Nephron progenitor cell (in vitro differentiated cells): ENCODE measurements at places on chromosomes 1 and 21.

DNA sequence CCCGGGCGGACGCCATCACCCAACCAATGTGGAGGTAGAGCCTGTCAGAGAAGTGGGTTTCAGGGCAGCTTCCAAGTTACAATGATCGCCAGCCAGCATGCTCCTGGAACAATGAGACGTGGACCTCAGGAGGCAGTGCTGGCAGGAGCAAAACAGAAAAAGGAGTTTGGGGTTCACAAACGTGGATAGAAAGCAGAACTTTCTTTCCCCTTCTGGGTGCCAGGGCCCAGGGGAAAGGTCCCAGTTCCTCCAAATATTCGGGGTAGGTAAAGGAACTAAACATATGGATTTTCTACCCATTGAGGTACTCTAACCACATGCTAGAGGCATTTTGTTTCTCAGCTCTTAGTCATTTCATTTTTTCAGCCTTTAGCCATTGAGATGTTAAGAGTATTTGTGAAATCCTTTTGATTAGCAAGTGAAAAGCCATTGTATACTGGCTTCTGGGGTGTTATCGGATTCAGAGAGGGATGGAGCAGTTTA lies 488.4 kb upstream of the ADGRL2 start:
- no peak for DNase-seq

DNA sequence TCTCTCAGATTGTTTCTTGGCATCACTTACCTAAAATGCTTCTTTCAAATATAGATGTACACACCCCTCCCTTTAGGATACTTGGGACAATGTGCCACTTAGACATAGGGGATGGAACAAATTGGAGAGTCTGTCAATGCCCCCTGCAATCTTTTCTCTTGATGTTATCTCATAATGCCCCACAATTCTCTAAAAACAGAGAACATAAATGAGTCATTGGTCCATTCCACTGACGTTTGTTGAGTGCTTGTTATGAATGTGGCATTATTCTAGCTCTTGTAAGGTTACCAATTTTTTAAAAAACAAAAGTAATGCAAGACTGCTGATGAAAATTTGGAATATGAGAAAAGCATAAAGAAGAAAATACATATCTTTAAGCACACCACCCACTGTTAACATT lies 5.6 kb upstream of the SMIM11 start:
- DNase-seq, result no peak

DNA sequence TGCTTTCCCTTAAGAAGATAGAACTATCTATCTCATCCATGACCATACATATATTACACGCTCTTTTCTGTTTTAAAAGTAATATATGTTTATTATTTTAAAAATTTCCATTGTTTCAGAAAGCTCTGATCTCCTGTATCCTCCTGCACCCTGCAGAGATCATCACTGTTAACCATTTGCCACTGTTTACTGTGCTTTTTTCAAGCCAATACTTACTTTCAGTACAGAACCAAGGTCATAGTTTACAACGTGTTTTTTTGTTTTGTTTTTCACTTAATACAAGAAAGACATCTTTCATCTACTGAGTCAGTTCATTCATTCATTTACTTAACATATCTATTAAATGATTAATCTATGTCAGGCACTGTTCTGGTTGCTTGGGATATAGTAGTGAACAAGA lies 10.2 kb downstream of the SESN2 start:
- no peak for DNase-seq

DNA sequence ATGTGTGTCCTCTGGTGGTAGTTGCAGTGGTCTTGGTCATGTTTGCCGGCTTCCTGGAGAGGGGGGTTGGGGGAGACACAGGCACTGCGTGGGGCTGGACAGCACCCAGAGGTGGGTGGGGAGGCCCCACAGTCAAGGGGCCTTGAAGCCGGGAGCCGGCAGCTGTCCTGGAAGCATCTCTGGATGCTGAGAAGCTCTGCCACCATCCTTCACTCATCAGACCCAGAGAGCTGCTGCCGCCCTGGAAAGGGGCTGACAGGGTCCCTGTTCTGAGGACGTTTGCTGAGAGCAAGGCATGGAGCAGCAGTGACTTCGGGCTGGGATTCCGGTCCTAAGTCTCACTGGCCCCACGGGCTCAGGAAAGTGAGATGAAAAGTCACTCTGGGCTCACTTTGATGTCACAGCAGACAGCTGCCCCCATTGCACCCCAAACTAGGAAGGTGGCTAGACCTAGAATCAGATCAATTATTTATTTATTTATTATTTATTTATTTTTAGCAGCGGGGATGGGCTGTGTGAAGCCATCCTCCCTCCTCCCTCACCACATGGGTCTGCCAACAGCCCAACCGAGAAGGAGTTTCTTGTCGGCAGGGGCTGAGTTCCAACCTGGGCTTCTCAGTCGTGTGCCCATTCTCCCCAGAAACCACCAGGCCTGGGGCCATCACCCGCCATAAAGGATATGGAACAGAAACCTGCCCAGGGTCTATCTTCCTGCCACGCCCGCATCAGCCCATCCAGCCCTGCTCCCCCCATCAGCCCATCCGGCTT lies 547.4 kb downstream of the PTPRU start:
- no peak for DNase-seq

DNA sequence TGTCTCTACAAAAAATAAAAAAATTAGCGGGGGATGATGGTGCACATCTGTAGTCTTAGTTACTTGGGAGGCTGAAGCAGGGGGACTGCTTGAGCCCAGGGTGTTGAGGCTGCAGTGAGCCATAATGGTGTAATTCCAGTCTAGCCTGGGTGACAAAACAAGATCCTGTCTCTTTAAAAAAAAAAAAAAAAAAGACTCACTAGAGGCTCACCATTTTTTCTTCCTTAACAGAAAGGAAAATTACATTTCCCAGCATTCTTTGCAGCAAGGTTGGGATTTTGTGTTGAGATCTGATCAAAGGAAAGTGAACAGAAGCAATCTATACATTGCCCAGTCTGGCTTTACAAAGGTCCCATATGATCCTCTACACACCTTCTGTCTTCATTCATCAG lies 21.5 kb downstream of the GFI1 start:
- DNase-seq, result no peak

DNA sequence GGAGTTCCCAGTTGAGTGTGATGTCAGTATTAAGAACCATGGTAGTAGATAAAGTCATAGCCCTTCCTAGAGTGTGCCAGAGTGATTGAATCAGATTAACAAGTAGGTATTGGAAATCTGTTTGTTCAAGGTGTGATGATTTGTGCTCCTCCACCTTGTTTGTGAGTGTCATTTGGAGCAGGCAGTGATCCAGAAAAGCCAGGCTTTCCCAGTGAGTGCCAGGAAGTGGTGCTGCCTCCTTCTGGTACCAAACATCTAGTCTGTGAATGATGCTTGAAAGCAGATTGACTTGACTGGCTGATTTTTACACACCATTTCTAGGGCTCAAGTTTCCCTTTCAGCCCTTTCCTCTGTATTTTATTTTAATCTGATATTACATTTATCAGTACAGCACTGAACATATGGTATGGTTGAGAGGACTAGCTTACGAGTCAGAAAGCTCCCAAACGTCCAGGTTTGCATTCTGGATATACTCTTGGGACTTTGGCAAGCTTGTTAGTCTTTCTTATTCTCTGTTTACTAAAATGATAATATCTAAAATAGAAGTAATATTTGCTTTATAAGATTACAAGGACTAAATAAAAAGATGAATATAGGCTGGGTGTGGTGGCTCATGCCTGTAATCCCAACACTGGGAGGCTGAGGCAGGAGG lies 100.7 kb downstream of the PATJ start:
- DNase-seq, result no peak

DNA sequence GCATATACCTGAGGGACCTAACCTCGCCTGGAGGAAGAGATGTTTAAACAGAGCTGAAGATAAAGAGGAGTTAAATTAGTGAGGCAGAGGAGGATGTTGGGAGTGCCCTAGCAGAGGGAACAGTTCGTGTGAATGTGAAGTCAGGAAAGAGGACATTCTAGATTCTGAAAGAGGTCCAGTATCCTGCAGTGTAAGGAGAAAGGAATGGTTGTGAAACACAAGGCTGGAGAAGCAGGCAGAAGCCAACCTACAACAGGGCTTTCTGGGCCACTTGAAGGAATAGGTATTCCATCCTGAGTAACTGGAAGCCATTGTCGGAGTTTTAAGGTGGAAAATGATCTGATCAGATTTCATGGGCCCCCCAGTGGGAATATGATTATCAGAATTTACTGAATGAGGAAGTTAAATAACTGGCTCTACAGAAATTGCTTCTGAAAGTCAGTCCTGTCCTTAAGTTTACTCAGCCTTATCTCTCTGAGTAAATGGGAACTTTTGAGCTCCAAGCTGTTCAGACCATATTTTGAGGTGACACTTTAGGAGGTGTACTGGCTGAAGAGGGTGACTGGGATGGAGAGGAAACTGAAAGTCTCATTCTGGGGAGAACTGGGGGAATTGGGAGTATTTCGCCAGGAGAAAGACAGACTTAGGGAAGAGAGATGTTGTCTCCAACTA lies 24.4 kb upstream of the FAAH start:
- DNase-seq, result no peak

GRCh38 chr1:66285618-66286270 lies 248.2 kb upstream of the SGIP1 start:
- no peak for DNase-seq

DNA sequence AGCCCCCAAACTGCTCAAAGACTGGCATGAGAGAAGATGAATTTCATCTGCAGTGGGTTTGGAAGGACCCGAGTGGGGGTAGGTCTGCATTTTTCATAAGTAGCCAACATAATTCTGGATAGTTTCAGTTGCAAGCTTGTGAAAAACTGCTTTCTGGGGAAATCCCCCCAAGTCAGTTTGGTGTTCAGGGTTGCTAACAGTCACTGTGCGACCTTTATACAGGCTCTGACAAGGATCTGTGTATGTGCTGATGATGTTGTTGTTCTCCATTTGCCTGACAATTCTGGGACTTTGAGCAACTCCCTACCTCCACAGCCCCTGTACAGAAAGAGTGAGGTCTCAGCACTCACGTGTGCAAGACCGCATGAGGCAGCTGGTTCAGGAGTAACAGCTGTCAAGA lies 87.9 kb downstream of the SUSD4 start:
- no peak for DNase-seq

- no peak for DNase-seq
Measured at GRCh38 chr1:212073490-212073889, 37.9 kb downstream of the DTL start.

GRCh38 chr1:185348296-185348695 lies 31.3 kb upstream of the IVNS1ABP start:
- DNase-seq, result no peak

DNA sequence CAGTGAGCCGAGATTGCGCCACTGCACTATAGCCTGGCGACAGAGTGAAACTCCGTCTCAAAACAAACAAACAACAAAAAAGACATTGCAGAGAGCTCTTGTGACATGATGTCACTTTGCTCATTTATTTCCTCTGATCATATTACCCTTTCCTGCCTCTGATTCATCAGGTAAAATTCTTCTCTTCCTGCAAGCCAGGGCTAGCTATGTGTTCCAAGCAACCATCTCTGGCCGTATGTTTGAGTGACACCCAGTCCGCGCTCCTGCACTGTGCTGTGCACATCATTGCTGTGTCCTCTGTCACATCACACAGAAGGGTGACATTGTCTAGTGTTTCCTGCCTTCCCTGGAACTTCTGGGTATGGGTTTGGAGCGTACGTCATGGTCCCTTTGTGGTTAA lies 251.3 kb downstream of the PCP4 start:
- DNase-seq, result no peak

GRCh38 chr1:216830424-216831210 lies 107.4 kb upstream of the ESRRG start:
- no peak for DNase-seq

GRCh38 chr1:84683508-84683907 lies 6.8 kb downstream of the SSX2IP start:
- no peak for DNase-seq

DNA sequence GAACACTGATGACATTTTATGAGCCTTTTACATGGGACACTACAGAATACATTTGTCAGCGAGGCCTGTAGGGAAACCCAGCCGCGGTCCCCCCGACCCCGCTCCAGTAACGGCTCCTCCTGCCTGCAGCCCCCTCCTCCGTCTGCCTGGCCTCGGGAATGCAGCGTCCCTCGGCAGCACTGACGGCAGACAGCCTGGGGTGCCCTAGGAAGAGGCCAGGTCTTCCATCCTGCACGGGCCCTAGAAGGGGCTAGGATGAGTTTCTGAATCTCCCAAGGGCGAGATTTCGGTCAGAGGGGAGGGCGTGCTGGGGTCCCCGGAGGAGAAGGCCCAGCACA lies 8.4 kb downstream of the SAMD11 start:
- no peak for DNase-seq

DNA sequence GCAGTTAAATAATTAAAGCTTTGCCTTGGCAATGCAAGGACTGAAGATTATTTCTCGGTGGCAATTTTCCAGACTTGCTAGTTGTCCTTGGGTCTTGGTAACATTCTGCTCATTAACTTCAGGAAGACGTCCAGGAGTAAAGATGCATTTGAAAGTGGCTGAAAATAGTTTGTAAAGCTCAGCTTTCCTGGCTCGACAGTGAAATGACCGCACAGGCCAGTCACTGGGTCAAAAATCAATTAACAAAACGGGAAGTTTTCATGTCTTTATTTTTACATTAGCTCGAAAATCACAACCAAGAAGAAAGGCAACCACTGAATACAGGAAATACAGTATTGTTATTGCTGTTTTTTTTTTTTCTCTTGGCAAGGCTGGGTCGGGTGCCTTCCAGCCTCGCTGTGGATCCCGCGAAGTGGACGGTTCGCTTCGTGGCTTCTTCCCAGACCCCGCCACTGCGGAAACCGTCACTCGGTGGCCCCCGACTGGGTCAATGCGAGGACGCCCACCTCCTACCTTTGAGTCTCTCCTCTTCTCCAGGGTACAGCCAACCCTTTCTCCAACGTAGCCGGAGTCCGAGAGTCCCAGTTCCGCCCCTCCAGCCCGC lies 479 bp upstream of the SNX7 start:
- no peak for DNase-seq

GRCh38 chr1:118317842-118318614 lies 133.0 kb upstream of the SPAG17 start:
- no peak for DNase-seq

DNA sequence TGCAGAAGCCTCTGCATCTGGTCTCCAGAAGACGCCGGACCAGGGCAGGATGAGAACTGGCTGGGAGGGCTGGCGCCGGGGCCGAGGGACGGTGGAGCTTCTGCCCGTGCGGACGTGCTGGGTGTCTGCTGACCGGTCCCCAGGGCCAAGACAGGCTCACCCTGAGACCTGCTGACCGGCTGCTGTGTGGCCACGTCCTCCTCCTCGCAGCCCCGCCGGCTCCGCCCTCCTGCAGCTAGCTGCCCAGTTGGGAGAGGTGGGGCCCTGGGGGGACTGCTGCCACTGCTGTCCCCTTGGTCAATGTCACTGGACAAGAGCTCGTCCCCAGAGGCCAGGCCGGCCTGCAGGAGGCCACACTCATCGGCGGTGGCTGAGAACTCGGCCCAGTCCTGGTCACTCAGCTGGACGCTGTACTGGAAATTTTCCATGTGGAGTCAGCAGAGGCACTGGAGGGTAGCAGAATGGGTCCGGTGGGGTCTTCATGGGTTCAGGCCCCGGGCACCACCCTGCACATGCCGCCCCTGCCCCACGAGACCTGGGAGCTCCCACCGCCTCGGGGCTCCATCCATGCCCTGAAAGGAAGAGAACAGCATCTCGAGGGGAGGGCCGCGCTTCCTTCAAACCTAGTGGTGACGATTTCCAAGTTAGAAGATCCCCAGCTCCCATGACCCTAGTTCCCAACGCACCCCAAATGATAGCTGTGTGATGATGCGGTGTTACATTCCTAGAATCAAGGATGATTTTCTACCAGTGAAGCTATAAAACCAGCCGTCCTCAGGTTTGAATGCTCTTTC lies 1.1 kb downstream of the PERM1 start:
- DNase-seq, result no peak
